A172 (cell line): ENCODE measurements at places on chromosomes 4 and X.

GRCh38 chr4:158835226-158836001, 66.6 kb downstream of the FNIP2 start:
- no peak for DNase-seq

- no peak for DNase-seq
Observed at GRCh38 chrX:26788402-26788998, 572.5 kb downstream of the MAGEB5 start.

DNA sequence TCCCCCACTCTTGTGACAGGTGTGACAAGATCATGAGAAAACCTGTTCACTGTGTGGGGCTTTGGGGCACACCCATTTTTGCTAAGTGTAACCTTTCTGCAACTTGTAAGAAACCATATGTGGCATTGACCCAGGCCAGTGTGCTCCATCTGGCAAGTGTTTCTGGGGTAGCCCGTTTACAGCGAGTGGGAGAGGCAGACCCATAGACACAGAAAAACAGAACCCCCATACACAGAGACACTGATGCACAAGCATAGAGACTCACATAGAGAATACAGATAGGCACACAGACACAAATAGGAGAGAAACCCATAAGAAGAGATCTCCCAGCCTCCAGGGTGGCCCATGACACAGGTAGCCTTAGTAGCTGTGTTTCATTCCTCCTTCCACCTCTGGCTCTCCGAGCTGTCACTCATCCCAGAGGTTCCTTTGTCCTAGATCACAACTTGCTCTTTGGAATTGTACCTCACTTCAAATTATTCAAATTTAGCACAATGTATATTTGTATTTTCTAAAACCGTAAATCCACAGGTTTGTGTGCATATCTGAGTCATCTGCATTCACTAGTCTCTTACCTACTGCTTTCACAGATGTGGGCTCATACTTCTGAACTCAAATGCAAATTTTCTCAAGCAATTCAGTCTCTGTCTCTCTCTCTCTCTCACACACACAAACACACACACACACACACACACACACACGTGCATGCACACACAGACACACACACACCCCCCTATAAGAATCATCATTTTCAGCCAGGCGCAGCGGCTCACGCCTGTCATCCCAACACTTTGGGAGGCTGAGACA, 114.4 kb downstream of the SH3KBP1 start:
- no peak for DNase-seq

- DNase-seq: no peak
Observed at GRCh38 chr4:141241986-141242385, 21.3 kb downstream of the ZNF330 start.

DNA sequence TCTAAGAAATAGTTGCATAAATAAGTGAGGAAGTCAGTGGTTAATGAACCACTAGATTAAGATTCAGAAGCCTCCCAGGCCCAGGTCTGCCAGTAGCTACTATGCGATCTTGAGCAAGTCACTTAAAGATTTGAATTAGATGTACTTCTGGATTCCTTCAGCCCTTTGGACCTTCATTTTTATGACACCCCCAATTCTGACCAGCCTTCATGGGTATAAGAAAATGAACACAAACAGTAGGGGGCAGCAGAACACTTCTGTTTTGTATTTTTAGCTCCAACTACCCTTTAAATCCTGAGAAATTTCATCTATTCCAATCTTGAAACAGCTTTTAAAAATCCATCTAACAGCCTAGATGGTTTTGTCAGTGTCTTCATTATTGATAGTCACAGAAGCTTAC, 19.0 kb downstream of the TMEM47 start:
- DNase-seq: peak; percentile 2

GRCh38 chr4:145451895-145452294, 29.8 kb upstream of the SMAD1 start:
- no peak for DNase-seq

GRCh38 chr4:7686070-7686870, 251.5 kb upstream of the PSAPL1 start:
- no peak for DNase-seq

DNA sequence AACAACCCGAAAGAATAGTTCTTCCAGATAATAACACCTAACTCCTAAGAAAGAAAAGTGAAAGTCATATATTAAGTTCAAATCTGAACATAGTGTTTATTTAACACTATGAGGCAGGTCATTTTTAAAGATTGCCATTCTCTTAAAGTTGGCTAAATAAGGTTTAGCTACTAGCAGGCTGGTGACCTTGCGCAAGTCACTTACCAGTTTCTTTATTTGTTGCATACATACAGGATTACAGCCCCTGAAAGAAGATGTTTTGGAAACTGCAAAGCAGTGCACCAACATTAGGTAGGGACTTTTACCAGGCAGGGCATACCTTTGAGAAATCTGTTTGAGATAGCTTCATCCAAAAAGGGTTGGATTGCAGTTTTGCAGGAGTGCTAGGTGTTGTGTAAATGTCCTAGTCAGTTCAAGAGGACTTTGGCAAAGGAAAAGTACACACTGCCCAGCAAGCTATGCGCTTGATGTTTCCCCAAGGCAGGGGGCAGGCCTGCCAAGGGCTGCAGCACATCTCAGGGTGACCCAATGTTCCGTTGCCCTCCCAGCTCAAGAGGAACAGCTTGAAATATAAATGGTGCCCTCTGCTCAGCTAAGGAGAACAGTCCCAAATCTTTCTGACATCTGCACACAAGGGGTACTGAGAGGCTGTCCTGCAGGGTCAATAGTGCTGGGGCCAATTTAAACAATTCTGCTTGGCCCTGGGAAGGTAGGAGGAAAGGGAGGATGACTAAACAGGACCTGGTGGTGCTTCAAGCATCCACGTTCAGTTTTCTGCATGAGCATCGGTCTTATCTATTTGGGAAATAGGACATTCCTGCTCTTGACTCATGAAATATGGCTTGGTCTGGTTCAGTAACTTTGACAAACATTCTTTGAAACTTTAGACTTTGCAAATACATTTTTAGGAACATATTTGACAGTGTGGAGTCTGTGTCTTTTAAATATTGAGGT, 130.8 kb downstream of the COL4A6 start:
- no peak for DNase-seq

DNA sequence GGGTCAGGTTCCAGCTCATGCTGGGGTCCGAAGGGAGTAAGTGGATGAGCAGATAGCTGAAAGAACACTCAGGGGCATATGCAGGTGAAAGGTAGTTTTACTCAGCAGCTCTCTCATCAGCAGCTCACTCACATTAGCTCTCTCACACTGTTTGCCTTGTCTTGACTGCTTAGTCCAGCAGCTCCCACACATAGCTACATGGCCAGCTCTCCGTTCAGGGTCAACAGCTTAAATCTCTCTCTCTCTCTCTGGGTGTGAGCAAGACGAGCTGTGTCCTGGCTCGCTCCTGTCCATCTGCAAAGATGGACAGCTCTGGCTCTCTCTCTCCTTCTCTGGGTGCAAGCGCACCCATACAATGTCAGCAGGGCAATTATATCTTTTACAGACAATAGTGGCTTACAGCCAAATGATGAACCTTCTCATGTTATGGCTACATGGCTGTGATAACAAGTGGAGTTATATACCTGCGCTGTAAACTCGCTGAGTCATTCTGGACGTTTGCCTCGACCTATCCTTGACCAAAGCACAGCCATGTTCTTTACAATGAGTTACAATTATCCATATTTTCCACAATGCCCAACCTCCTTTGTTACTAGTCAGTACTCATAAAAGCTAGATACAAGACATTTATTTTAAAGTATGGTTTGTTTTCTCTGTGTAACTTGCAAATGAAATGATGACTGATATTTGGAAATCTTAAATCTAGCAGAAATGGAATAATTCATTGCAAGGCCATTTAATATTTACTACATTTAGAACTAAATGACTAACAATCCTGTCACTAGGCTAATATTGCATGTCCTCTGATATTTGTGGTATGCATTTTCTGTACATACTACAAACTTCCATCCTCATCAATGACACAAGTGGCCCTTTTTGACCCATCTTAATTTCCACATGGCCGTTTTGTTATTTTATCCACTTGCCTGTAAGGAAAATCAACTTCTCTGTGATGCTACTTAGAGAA, 9.3 kb downstream of the PAPSS1 start:
- no peak for DNase-seq

DNA sequence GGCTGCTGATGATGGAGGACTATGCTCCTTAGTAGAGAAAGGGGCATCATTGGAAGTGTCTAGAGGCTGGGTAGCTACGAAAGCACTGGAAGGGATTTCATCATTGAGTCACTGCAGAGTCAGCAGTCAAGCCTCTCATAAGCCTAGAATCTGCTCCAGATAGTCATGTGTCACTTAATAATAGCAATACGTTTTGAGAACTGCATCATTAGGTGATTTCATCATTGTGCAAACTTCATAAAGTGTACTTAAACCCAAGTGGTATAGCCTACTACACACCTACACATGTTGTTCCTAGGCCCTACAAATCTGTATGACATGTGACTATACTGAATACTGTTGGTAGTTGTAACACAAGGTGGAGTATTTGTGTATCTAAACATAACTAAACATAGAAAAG, 165.6 kb downstream of the PTTG2 start:
- no peak for DNase-seq

GRCh38 chr4:26613237-26613636, 29.4 kb downstream of the TBC1D19 start:
- DNase-seq: no peak

DNA sequence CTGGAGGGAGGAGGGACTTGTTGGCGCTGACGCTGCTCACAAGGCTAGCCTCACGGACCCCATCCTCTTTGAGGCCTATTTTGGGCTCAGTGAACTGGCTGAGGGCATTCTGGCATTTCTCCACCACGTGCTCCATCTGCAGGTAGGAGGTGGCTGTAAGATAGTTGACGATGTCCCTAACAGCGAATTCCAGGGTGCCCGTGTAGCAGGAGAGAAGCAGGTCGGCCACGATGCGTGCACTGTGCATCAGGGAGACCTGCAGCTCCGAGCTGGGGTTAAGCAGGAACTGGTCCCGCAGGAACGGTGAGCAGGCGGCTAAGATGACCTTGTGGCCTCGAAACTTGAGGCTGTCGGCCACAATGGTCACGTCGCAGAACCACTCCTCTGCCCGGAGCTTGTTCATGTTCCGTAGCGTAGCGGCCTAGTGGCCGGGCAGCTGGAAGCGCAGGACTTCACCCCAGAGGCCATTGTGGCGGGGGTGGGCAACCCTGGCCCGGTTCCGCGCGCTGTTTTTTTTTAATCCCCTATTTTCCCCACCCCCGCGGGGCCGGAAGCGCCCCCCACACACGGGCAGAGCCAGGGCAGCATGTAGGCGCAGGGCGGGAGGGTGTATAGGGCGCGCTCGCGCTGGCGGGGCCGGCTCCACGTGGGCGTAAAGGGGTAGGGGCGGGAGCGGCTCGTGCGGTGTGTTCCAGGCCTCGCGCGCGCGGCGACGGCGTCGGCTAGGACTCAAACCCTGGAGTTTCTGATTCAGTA, 73.2 kb downstream of the UBE2K start:
- DNase-seq: no peak

GRCh38 chr4:1057403-1057745, 45.9 kb downstream of the FGFRL1 start:
- no peak for DNase-seq

- peak; percentile 86 for DNase-seq
Observed at GRCh38 chr4:53929955-53930798, 134.2 kb downstream of the CHIC2 start.

- DNase-seq: no peak
Observed at GRCh38 chr4:75036046-75036830, 103.3 kb downstream of the PARM1 start.

DNA sequence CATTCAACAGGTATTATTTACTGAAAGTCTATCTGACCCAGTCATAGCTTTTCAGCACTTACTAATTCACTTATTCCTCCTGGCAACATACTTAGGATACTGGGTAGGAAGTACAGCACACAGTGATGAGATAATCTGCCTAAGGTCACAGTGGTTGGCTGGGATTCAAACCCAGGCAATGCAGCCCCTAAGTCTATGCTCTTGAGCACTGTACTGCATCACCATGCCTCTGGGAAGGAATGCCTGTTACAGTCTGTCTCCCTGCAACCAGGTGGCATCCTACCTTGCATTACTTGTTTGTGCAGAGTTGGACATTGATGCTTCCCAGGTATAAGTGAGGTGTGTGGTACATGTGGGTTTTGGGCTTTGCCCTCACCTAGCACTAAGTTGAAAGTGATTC, 21.5 kb upstream of the LRAT start:
- DNase-seq: no peak

DNA sequence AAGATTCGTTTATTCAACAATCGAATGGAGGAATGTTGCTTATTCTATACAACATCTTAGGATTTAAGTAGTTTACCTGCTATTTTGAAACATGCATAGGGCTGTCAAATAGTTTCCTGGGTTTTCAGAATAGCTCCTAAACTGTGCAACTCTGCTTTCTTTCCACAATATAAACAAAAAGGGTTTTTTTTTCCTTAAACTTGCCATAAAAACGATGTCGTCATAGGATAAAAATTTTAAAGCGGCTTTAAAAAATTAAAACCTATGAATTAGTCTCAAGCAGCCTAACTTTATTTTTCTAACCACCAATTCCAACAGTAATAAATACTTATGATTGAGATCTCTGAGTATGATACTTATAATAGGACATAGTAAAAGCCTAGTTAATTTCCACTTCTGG, 21.6 kb upstream of the STIM2 start:
- DNase-seq: no peak

DNA sequence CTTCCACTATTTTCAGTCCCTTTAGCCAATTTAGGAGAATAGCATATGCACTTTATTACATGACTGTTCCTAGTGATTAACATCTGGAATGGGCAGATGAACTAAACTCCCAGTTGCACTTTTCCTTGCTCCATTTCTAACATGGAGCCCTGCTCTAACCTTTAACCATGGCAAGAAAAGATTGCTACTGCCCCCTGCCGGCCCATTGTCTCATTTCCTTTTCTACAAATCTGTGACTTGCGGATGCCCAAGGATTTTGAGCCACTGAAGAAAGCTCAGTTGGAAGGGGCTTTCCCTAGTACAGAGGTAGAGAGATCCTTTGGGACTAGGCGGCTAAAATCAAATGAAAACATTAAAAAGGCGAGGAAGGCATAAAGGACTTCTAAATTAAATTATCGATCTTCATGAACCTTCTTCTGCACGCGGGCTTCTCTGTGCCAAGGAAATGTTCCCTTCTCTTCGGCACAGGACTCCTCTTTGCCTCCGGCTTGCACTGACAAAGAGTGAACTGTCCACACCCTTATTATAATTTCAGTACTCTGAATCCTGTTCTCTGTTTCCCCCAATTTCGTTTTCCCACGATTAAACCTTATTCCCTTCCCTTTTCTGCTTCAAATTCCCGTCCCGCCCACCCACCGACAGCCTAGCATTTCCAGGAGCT, 577 bp upstream of the GLRA2 start:
- peak; percentile 60 for DNase-seq

- DNase-seq: peak; percentile 12
Observed at GRCh38 chr4:55069248-55069647, 56.1 kb downstream of the KDR start.

DNA sequence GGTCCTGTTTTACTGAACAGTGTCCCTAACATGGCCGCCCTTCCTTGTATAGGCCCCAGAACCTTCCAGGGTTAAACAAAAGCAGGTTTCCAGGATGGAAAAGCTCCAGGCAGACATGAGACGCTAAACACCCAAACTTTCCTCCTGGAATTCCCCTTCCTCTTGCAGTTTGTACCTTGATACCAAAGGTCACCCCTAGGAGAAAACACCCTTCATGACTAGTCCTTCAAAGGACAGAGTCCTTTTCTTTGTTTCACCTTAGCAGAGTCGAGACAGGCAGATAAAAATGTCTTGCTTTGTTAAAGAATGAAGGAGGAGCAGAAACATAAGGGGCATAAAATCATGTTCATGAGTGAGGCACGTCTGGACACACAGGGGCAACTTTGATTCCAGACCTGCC, 247.5 kb downstream of the BCOR start:
- DNase-seq: no peak
